ENCODE measurements at places on chromosomes 16 and 17. TPM values are rescaled to one million over a fixed set of nuclear protein-coding genes. Genes with fewer than 3 reads are reported as not detected.

DNA sequence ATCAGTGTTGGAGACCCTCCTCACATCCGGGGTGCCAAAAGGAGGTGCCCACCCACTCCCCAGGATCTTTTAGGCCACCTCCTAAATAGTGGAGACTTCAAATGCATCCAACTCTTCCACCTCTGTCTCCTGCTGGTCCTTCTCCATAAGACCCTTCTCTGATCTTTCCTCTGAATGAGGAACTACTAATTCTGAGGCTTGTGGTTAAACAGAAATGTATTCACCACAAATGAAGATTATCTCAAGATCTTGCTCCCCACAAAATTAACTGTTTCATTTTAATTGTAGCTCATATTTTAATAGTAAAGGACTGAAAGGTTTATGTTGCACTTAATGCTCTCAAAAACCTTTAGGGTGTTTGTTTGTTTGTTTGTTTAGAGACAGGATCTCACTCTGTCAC, 34.1 kb downstream of the TLE7 start:
- no peak for DNase-seq

Gene CCDC144A
- total RNA-seq: 9.5 TPM

DNA sequence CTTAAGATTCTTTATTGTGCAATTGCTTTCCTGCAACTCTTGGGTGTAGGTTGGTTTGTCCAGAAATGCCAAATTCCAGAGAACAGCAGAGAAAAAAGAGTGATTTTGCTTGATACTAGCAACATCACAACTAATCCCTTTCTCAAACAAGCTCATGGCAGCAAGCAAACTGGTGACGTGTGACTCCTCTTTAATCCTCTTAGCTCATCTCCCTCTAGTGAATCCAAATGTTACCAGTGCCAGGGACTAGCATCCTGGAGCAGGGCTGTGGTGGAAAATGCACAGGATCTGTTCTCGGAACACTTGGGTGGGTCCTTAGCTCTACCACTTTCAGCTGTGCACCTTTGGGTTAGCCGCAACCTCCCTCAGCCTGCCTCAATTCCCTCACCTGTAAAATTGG, 204.0 kb upstream of the CCL2 start:
- DNase-seq: no peak

DNA sequence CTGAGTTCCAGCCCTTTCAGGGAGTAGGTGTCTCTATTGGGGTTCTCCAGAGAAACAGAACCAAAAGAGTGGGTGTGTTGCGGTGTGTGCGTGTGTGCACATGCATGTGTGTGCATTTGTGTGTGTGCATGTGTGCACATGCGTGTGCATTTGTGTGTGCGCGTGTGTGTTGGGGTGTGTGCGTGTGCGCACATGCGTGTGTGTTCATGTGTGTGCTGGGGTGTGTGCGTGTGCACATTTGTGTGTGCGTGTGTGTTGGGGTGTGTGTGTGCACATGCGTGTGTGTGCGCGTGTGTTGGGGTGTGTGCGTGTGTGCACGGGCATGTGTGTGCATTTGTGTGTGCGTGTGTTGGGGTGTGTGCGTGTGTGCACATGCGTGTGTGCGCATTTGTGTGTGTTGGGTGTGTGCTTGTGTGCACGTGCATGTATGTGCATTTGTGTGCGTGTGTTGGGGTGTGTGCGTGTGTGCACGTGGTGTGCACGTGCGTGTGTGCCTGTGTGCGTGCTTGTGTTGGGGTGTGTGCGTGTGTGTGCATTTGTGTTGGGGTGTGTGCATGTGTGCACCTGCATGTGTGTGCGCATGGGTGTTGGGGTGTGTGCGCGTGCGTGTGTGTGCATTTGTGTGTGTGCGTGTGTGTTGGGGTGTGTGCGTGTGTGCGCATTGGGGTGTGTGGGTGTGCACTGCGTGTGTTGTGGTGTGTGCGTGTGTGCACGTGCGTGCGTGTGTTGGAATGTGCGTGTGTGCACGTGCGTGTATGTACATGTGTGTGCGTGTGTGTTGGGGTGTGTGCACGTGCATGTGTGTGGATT, 38.4 kb upstream of the JPH3 start:
- no peak for DNase-seq

GRCh38 chr16:31833047-31833446, 40.6 kb upstream of the ZNF267 start:
- no peak for DNase-seq

GRCh38 chr17:77842528-77843147, 115.9 kb upstream of the TNRC6C start:
- DNase-seq: no peak

DNA sequence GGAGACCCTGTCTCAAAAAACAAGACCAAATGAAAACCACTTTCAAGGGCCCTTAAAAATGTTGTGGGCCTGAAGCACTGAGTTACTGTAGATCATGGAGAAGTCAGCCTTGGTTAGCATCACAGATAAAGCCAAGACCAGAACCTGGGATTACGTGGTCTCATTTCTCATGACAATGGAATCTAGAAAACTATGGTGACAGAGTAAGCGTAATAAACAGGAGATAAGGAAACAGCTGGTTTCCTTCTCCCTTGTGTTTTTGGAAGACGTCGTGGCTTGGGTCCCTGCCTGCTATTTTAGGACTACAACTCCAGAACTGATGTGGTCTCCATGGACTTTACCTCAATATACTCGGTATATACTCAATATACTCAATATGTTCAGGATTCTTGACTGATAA, 180.7 kb upstream of the ZFHX3 start:
- no peak for DNase-seq

Gene SPATA32
- total RNA-seq: not detected

DNA sequence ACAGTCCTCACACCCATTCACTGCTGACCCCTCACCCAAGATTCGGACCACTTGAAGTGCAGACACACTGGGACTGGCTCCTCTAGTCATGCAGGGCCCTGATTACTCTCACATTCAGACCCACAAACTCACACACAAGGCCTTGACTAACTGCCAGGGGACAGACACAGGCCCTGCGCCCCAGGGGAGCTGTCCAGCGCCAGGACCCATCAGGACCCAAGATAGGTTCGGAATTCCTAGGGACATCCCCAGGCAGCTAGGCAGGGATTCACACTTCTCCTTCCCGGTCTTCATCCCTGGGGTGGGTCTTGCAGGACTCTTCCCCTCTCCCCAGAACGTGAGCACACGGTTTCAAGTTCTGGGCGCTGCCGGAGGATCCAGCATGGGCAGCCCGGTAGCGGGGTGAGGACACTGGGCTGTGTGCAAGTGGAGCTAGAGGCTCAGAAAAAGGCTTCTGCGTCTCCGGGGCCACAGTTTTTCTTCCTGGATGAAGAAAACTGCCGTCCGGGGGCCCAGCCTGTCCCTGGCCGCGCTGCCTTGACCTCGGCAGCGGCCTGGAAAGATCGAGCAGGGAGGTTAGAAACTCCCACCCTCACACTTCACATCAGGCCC, 1.6 kb downstream of the SEZ6 start:
- no peak for DNase-seq

GRCh38 chr17:2898255-2898926, 102.2 kb downstream of the RAP1GAP2 start:
- no peak for DNase-seq

Gene OR4D1
- not detected for total RNA-seq

DNA sequence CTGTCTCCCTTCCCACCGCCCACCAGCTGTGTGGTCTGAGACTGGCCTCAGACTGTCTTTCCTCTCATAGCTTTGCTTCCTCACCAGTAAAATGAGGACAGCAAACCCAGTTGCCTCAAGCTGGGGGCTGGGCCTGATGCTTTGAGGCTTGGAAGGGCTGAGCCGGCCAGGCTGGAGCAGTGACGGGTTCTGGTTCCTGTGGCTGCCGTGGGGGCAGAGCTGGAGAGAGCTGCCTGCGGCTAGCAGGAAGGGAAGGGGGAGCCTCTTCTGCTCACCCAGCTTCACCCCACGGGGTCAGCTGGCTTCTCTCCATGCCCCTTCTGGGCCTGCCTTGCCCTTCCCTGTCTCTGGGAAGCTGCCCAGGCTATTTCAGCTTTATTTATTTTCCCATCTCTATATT, 23.7 kb downstream of the LASP1 start:
- DNase-seq: no peak

DNA sequence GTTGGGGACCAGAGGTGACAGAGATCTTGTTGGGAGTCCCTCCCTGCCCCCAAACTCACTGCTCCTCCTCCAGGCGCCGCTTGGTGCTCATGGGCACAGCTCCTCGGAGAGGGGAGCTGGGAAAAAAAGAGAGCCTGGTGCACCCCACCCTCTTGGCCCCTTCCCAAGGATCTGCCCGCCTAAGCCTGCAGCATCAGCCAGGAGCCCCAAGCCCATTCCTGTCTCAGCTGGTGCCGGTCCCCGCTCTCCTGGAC, 400 bp downstream of the HCFC1R1 start:
- DNase-seq: no peak

GRCh38 chr16:2022723-2023091, 3.1 kb downstream of the NPW start:
- no peak for DNase-seq

GRCh38 chr17:75777296-75777922, 7.2 kb upstream of the UNK start:
- no peak for DNase-seq

Gene KIF2B
- not detected for total RNA-seq

DNA sequence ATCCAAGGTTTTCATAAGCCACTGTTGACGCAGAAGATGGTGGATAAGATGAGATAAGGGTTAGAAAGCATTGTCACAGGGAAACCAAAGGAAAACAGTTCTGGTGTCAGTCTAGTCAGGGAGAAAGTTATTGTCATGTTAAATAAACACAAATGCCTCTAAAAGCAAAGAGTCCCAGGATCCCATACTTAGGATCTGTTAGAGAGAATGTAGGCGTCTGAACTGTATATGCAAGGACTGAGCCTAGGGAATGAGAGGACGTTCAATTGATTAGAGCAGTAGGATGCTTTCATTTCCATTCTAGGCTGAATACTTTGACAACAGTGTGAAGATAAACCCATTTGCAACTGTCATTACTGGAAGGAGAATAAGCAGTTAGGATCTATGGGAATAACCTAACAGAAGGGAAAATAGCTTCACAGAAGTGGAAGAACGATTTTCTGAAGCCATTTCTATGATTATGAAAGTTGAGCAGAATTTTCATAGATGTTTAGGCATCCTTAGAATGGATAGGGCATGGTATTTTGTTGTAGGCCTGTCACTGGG, 1149.1 kb upstream of the CDH8 start:
- DNase-seq: no peak

- no peak for DNase-seq
Measured at GRCh38 chr16:86718118-86718517, 139.8 kb downstream of the FOXL1 start.

GRCh38 chr17:8490256-8491023, 54.8 kb downstream of the NDEL1 start:
- DNase-seq: peak; percentile 37

GRCh38 chr16:60304720-60305119, 1570.6 kb upstream of the GOT2 start:
- no peak for DNase-seq

DNA sequence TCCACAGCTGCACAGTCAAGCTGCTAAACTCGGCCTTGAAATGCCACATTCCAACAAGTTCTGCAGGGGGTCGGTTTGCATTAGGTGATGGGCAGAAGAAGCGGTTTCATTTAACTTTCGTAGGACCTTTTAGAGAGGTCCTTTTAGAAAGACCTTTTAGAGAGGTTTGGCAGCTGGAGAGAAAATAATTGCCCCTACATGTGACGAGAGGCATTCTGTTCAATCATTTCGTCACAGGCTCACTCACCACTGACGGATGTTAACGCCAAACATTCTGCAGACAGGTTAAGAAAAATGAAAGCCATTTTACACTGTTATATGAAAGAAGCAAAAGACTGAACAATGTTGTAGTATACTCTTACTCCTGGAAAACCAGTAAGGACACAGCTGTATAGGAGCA, 76.5 kb upstream of the ZNF423 start:
- DNase-seq: no peak

DNA sequence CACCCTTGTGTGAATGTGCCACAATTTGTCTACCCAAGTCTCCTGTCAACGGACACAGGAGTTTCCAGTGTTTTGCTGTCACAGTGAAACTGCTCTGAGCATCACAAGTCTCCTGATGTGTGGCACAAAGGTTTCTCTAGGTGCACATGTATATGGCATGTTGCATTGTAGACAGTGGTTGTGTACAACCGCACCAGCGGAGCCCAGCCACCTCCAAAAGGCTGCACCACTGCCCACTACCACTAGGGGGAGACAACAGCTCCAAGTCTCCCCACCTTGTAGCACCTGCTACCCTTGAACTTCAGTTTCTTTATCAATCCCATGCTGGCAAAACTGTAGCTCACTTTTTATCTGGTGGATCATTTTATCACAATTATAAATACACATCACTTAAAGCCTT, 95.5 kb upstream of the ZNF469 start:
- no peak for DNase-seq

Gene ZMYND15
- 2.9 TPM for total RNA-seq

GRCh38 chr16:69501956-69502745, 63.6 kb upstream of the NFAT5 start:
- no peak for DNase-seq

DNA sequence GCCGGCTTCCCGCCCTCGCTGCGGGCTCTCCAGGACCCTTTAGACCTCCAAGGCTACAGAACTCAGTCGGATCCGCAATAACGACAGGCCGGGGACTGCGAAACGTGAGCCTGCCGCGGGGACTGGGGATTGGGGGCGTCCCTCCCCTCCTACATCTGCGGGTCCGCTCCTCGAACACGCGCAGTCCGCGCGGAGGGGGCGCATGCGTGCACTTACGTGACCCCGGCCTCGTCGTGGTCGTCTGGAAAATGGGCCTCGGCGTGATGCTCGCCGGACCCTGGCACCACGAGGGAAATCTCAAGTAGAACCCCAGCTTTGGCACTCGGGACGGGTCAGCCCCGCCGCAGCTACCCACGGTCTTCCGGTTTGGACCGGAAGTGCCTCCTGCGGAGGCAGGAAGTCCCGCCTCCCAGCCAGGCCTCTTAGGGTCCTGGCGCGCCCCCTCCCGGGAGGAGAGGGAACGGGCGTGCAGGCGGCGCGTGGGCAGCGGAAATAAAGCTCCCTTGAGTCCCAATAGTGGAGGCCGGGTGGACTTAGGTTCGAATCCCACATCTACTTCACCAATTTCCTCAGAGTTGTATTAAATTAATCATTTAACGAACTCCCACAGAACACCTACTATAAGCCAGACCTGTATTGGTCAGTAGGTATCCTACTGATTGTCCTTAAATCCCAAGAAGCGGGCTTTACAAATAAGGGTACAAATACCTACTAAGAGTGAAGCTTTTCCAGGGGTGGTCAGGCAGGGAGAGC, at the start of gene TAF1C:
TAF1C (minus strand) TSS at position 373 of the 753 bp plus-strand sequence. CDS start 2,069 bp downstream, outside the sequence.
- peak; percentile 97 for DNase-seq

Gene FAM20A
- total RNA-seq: 25.6 TPM
